CD4-positive, alpha-beta T cell treated with Interleukin-10 for 1 hour (primary cell): ENCODE measurements at places on chromosomes 4 and X.

GRCh38 chr4:866761-867390 is 40.9 kb upstream of the CPLX1 start:
- no peak for DNase-seq

GRCh38 chr4:8324640-8325239 is 55.2 kb downstream of the HTRA3 start:
- no peak for DNase-seq

DNA sequence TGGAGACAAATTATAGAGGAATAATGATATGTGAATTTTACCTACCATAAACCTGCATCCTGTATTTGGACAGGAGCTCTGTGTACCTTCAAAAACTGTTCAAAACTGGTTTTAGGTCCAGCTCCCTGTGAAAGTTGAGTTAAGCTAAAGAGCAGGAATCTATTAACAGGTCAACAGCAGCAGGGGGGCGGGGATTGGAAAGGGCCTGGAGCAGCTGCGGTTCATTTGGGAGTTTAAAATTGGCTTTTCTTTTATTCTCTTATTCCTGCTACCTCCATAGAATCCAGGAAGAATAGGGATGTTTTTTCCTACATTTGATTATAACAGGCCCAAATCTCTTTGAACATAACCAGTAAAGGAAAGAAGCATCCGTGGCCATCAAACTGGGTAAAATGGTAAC is 23.8 kb downstream of the SHROOM3 start:
- DNase-seq = no peak

DNA sequence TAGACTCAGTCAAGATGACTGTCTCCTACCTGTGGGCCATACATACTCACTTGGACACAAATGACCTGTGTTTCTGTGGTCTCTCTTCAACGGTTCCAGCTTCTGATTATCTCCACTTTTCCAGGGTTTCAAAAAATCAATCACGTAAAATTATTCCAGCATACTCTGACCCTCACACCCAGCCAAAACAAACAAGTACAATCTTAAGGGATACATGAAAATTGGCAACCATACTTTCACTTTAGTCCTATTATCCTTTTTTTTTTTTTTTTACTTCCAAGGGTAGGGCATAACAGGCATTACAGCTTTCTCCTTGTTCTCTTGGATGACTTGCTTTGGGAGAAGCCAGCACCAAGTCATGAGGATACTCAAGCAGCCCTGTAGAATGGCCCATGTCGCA is 225.8 kb upstream of the GALNT7 start:
- DNase-seq = no peak

DNA sequence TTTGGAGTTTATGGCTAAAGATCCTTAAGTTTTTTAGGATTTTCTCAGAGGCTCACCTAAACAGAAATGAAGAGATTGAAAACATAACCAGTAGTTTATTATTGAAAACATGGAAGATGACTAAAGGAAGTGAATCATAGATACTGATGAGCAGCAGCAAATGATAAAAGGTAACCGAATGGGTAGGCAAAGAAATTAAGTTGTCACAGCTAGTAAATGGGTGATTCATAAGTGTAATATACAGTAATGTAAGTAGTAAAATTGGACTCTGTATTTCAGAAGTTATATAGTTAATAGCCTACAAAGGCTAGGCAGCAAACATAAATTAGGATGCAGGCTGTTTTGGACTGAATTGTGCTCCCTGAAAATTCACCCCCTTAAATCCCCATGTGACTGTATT is 59.0 kb upstream of the ADGRA3 start:
- no peak for DNase-seq

GRCh38 chr4:35250331-35250730 is 994.0 kb downstream of the ARAP2 start:
- DNase-seq = no peak

GRCh38 chr4:14084598-14084997 is 457.1 kb upstream of the BOD1L1 start:
- no peak for DNase-seq

- DNase-seq = no peak
These were observed 108.4 kb downstream of the AFF1 start for GRCh38 chr4:87042986-87043820.

DNA sequence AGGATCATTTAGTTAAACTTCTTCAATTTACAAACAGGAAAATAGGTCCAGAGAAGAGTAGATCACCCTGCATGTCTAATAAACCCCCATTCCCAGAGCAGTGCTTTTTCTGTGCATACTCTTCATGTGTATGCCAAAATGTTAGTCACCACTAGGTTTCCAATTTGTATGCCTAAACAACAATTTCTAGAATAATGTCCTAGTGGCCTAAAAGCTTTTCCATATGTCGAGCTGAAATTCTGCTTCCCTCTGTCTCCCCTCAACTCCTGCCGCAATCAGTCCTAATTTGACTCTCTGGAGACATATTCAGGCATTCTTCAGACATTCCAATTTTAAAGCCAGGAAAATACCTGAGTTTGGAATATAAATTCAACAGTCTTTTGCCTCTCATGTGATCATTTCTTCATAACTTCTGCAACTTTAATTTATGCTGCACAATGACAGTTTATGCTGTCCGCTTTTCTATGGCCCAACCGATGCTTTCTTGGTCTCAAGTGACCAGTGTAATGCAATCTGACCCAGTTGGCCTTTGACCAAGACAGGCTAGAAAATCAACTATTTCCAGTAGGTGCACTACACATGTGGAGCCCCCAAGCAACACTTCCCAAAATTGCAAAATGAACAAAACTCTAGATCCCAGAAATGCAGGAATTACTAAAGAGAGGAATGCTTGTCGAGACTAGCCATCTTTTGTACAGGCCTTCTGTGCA is 122.9 kb upstream of the FMR1 start:
- no peak for DNase-seq

- DNase-seq = no peak
These were observed 960.3 kb downstream of the C4orf33 start for GRCh38 chr4:130056286-130056685.

DNA sequence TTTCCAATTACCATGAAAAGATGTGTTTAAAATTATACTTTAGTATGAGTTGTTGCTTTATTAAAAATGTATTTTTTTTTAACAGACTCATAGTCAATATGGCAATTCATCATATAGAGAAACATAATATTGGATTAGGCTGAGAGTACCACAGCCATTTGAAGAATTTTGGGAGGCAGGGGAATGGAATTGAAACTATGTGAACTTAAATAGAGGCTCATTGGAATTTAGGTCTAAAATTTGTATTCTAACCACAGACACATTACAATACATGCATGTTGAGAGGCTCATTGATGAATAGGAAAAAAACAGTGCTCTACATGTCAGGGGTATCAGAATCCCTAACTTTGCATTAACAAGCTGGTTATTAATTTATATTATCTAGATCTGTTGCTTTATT is 269.6 kb downstream of the DKK2 start:
- DNase-seq = no peak

DNA sequence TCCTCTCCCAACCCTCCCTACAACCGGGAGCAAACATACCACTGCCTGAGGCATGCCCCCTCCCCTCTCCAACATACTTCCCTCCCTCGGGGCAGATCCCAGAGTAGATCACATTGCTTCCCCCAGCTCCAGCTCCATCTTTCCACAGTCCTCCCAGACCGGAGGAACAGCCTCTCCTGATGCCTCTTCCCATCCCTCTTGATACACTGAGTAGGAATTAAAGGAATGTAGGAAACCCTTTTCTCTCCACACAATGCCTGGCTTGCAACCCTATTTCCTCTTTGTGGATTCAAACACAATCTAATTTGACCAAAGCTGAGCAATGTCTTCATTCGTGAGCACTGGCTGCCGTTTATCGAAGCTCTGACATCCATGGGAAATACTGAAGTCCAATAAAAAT is 339.8 kb downstream of the BCOR start:
- no peak for DNase-seq

DNA sequence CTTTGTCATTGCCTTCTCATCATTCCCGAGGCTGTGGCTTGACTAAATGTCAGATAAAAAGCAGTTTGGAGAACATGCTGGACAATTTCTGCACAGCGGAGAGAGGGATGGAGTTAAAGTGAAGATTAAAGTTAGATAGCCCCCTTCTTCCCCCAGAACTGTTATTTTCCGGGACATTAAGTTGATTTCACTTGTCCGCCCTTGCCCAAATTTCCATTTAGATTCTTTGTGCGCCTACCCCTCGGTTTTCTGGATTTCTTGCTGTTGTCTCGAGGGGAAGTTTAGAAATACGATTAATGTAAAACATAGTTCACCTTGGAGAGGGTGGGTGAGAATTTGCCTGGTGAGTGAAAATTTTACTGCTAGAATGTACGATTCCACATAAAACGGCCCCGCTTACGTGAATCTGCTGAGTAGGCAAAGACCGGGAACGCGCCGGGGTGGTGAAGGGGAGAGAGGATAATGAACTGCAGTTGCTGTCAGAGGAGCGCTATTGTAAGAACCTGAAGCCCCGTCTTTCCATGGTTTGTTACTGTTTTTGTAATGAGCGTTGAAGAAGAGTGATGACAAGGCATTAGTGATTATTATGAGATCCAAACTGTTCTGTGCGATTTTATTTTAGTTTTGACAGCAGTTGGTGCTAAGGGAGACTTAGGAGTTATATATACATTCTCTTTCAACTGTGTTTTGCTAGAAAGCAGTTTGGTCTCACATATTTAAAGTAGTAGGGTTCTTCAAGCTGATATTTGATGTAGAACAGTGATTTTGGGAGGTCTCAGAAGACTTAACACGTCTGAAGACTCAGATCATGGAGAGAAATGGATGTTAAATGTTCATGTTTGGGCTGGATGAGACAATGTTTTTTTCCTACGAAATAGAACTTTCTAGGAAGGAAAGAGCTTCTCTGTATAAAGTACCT is 73.0 kb downstream of the AFF1 start:
- peak; percentile 38 for DNase-seq

GRCh38 chr4:155704841-155705404 is 38.3 kb downstream of the GUCY1A1 start:
- no peak for DNase-seq
